ENCODE measurements at places on chromosomes 4 and X.

GRCh38 chr4:4930677-4931076, 71.2 kb downstream of the MSX1 start:
- no peak for DNase-seq

- peak; percentile 71 for DNase-seq
These were observed 8.5 kb upstream of the AKAP17A start for GRCh38 chrX:1582686-1583437.

GRCh38 chrX:20968996-20969395, 405.2 kb upstream of the CNKSR2 start:
- no peak for DNase-seq

- no peak for DNase-seq
These were observed 4.7 kb downstream of the HAND2 start for GRCh38 chr4:173525118-173526011.

DNA sequence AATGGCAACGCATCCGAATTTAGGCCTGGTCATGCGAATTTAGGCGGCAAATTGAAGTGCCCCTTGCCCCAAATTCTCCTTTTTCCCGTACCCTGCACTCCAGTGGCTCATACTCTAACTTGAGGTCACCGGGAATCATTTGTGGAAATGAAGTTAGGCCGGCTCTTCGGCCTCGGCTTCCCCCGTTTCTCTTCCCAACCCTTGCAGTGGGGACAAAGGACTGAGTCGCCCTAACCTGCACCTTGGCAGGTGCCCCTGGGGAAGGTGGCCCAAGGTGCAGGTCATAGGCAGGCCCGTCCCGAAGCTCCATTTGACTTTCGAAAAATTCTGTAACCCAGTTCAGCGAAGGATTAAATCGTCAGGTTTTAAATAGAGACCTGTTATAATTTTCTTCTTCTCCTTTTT, 811 bp downstream of the SRD5A3 start:
- DNase-seq, result no peak

Data from stimulated activated CD4-positive, alpha-beta T cell treated with anti-CD3 and anti-CD28 coated beads, Interleukin-4, amount 100 ng/mL, for 24 hours (primary cell).